ENCODE measurements at places on chromosomes 13 and 19.

GRCh38 chr13:113848431-113849260 is 15.2 kb downstream of the GAS6 start:
- no peak for DNase-seq

DNA sequence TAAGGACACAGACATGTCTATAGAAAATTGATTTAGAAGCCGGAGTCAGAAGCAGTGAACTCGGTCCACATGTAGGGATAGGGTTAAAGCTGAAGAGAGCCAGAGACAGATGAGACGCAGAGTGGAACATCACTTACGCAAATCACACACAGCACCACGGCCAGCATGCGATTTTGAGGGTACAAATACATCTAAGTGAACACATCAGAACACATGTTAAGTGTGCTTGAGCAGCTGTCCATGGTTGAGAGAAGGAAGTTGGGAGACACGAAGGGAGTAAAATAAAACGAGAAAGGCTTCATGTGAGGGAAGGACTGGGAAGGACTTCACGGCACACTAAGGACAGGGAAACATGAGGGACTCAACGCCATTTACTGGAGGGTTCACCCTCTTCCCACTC is 25.4 kb upstream of the SIGLEC11 start:
- DNase-seq, result no peak

GRCh38 chr13:113939129-113939943 is 34.5 kb downstream of the C13orf46 start:
- DNase-seq, result no peak

GRCh38 chr13:90362707-90363106 is 984.8 kb upstream of the MIR17HG start:
- DNase-seq, result no peak

- DNase-seq, result no peak
Observed at GRCh38 chr19:28292822-28293500, 920.0 kb downstream of the UQCRFS1 start.

GRCh38 chr13:97932647-97933046 is 20.8 kb upstream of the IPO5 start:
- no peak for DNase-seq

DNA sequence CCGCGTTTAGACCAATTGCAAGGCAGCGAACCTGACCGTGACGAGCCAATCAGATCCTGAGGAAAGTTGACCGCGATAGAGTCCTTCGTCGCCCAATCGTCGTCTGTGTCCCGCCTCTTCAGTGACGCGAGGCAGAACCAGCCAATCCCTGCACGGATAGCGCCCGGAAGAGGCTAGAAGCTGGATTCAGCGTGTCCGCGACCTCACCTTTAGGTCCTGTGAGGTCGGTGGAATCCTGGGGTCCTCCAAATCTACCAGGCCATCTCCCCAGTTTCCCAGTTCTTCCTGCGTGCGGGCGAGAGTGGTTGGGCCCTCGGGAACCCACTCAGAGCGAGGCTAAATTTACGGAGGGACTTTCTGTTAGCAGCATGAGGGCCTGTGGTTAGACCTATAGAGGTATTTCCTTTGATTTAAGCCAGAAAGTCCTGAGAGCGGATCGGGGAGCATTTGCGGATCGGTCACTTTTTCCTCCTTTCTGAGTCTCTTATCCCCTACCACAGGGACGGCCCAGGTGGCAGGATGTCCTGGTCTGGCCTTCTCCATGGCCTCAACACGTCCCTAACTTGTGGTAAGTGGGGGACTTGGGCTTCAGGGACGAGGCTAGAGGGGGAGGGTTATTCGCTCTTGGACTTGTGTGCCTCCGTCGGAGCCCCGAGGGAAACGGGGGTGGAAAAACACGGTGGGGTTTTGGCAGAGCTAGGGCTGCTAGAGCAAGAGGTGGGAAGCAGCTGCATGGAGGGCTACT is at the start of gene MRPS12:
Gene MRPS12 (plus strand): TSS at position 169 of the 745 bp plus-strand sequence. CDS start 351 bp downstream, at position 520.
- peak; percentile 99 for DNase-seq

- no peak for DNase-seq
Observed at GRCh38 chr19:33242131-33242530, 16.5 kb upstream of the SLC7A10 start.

GRCh38 chr13:23561261-23561660 is 9.0 kb upstream of the TNFRSF19 start:
- no peak for DNase-seq

GRCh38 chr13:76316998-76317527 is 569.1 kb downstream of the KCTD12 start:
- no peak for DNase-seq

DNA sequence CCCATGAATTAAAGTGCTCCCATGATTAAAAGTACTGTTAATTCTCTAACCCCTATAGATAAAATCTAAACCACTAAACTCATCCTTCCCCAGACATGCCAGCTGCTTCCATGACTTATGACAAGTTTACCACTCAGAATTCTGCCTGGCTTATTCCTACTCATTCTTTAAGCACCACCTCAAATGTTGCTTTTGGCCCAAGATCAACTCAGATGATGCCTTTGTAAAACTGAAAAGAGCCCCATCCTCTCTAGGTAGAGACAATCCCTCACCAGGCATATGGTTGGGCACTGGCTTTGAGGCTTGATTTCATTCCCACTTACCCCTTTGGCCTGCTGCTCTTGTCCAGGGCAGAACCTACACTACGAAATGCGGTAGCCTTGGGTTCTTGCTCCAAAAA is 250.0 kb downstream of the DNAJC15 start:
- no peak for DNase-seq

DNA sequence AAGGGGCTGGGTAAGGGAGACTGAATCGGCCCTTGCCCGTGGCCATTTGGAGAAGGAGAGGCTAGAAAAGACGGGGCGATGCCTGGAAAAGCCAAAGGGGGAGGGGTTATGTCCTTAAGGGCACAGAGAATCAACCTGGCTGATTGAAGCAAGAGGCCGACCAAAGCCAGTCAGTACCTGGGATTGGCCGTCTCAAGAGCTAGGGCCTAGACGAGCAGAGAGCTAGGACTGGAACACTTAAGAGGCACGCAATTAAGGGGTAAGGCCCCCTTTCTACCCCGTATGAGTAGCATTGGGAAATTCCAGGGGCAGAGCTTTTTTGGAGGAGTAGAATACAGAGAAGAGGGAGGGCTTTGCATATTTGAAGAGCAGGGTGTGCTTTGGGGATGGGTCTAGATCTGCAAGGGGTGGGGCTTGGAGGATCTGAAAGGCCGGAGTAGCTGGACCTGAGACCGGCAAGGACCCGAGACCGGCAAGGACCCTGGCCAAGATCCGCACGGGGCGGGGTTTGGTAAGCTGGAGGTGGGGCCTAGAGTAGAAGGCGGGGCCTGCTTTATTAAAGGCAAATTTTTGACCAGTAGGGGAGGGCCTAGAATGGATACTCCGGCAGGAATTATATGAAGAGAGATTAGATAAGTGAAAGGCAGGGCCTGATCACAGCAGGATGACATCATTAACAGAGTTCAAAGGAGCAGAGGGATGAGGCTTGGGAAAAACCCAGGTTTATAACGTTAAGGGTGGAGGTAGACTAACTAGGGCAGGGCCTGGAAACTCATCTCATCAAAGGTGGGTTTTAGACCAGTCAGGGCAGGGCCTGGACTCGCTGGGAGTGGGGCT is 10.7 kb upstream of the CACNG6 start:
- no peak for DNase-seq

GRCh38 chr13:36763126-36763722 is 55.8 kb upstream of the RFXAP start:
- DNase-seq, result no peak

- no peak for DNase-seq
Observed at GRCh38 chr19:6987850-6988249, 33.4 kb downstream of the MBD3L2B start.

DNA sequence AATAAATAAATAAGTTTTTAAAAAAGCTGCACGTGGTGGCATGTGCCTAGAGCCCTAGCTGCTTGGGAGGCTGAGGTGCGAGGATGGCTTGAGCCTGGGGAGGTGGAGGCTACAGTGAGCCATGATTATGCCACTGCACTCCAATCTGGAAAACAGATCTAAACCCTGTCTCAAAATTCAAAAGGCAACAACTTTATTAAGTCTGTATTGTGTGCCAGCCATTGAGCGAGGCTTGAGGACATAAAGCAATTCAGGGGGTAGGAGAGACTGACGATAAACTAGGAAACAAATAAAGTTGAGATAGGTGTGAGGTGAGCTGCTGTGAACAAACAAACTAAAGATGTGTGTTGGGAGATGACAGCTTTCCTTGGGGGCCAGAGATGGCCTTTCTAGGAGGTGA is 8.7 kb downstream of the CELF5 start:
- DNase-seq, result no peak

DNA sequence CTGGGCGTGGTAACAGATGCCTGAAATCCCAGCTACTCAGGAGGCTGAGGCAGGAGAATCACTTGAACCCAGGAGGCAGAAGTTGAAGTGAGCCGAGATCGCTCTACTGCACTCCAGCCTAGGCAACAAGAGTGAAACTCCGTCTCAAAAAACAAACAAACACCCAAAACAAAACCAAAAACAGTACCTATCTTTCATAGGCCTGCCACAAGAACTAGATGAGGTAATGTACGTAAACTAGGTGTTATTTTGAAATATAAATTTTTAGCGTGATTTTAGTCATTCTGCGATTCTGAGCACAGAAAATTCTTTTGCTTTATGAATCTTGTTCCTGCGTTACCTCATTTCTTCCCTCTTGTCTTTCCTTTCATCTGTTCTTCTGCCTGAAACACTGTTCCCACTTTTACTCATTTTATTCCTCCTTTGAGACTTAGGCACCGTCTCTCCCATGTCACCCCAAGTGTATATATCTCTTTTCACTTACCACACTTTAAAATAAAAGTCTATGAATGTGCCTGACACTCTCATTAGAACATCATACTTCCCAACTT is 238.2 kb upstream of the HTR2A start:
- no peak for DNase-seq

DNA sequence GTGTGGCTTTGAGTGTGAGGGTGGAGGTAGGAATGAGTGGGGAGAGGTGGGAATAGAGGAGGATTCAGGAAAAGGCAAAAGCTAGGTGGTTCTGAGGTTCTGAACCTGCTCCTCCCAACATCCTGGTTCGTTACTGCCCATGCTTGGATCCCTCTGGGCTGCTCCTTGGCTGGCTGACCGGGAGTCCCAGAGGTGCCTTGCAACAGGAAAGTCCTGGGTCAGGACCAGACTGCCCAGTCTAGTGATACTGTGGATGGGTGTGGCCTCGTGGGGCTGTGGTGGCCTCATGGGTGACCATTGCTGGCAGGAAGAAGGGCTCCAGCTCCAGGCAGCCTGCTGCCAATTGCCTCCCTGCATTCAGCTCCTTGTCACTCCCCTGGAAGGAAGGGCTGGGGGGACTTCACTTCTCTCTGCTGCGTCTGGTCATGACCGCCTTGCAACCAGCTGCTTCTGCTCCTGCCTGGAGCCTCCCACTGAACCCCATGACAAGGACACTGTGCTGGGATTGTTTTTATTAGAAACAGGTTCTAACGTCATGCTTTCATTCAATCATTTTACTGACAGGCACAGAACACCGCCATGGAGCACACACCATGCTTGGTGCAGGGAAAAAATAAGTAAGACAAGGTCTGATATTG is 61.5 kb upstream of the UBL3 start:
- no peak for DNase-seq

All from prostate gland (tissue), 2 donors.